ENCODE measurements at places on chromosomes 5 and 9. TPM values are rescaled to one million over a fixed set of nuclear protein-coding genes. Genes with fewer than 3 reads are reported as not detected.

The OBP2B gene
- total RNA-seq, result not detected

The GKAP1 gene
- 0.65 TPM for total RNA-seq

The BARHL1 gene
- total RNA-seq, result not detected

The OTP gene
- total RNA-seq, result not detected

The FABP6 gene
- not detected for total RNA-seq

The IFNA2 gene
- not detected for total RNA-seq

The ZNG1F gene
- total RNA-seq, result 7.2 TPM

The ZNF484 gene
- 17.5 TPM for total RNA-seq

The EGFLAM gene
- 2.3 TPM for total RNA-seq

The CMYA5 gene
- total RNA-seq, result 2.4 TPM

The BHMT2 gene
- 12.4 TPM for total RNA-seq

The SLC36A2 gene
- total RNA-seq, result not detected

The PTCH1 gene
- total RNA-seq, result 6.7 TPM

The PCSK1 gene
- 0.36 TPM for total RNA-seq

The FST gene
- total RNA-seq, result 80.5 TPM

The HMCN2 gene
- 0.61 TPM for total RNA-seq

The SV2C gene
- total RNA-seq, result not detected

The LOX gene
- total RNA-seq, result 156 TPM

The UNC13B gene
- 29.1 TPM for total RNA-seq

The MAMDC4 gene
- 1.1 TPM for total RNA-seq

The RLN1 gene
- not detected for total RNA-seq

The GNPDA1 gene
- 66.2 TPM for total RNA-seq

The NACC2 gene
- 32.0 TPM for total RNA-seq

The UGCG gene
- total RNA-seq, result 239 TPM

The HDAC3 gene
- total RNA-seq, result 68.5 TPM

The SLC38A9 gene
- total RNA-seq, result 51.9 TPM

The PCDHA6 gene
- total RNA-seq, result 2.1 TPM

The LVRN gene
- 1.5 TPM for total RNA-seq

The SNCB gene
- not detected for total RNA-seq

The ZNF454 gene
- 0.85 TPM for total RNA-seq

The SLC45A2 gene
- total RNA-seq, result not detected

The ARL10 gene
- 14.9 TPM for total RNA-seq

The PCDHA4 gene
- 1.1 TPM for total RNA-seq
